ENCODE measurements at places on chromosomes 6 and 20.
A peak's percentile ranks its signal among the peaks of the same experiment; 100 is the strongest.

- DNase-seq: no peak
Observed at GRCh38 chr6:159490298-159490937, 202.6 kb downstream of the SOD2 start.

DNA sequence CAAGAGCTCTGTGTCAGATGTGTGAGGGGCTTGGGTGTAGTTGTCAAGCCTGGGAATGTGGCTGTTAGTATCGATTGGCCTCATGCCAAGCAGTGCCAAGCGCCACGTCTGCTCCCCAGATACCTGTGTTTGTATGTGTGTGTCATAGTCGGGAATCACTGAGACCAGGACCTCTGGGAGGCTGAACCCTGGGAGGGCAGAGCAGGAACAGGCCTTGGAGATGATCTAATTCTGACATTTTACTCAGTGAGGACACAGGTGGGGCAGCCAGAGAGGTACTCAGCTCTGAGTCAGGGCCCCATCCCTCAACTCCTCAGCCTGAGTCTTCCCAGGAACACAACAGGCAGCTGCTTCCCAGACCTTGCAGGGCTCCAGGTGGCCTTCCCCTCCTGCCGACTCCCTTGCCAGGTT is 51.2 kb upstream of the FANCE start:
- DNase-seq: no peak

- no peak for DNase-seq
Observed at GRCh38 chr6:162638931-162639574, 88.5 kb downstream of the PRKN start.

- no peak for DNase-seq
Observed at GRCh38 chr6:73797861-73798260, 101.9 kb downstream of the CD109 start.

DNA sequence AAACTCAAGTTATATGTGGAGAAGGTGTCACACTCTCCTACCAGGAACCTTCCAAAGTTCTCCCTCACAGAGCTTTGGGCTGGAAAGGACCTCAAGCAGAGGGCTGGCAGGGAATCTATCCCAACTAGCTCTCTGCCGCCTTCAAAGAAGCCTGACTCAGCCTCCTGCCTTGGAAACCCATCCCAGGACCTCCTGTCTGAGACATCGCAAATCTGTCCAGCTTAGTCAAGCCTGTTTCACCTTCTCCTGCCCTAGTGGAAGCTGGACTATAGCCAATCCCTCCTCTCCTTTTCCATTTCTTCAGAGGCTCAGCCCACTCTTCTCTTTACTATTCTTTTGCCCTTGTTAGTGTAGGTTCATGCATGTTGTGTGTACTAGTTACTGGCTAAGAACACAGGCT is 48.2 kb upstream of the FOXP4 start:
- DNase-seq: no peak

GRCh38 chr20:36646678-36647077 is 682 bp upstream of the SLA2 start:
- no peak for DNase-seq

GRCh38 chr6:44221961-44222335 is 1.4 kb upstream of the SLC29A1 start:
- DNase-seq: no peak

GRCh38 chr6:78607189-78607588 is 260.2 kb upstream of the IRAK1BP1 start:
- DNase-seq: peak; percentile 63

DNA sequence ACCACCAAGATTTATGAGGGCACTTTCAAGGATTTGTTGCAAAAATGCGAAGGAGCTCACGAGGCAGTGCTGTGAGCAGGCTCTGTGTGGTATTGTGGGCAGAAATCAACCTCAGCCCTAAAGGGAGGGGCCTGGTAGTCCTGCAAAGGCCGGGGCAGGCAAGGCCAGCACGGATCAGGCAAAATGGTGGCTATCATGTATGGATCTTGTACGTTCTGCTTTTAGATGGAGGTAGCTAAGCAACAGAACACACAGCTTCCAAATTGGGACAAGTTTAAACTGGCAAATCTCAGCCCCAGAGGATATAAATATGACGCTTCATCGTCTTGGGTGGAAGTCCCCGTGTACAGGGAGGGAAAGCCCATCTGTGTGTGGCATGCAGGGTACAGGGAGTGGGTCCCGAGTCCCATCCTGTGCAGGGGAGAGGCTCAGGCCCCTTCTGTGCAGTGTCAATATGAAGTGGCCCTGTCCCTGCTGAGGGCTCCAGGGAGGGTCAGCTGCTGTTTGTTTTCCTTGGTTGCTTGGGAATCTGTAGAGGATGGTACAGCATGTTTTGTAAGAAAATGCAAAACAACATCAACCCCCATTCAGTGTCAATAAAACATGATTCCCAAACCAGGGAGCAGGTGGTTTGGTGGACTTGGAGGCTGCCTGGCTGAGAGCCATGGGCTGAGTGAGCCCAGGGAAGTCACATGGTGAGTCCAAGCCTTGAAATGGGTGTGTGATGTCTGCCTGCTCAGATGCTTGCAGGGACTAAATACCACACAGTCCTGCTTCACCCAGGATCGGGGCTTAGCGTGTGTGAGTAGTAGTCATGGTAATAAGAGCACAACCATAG is 113.0 kb downstream of the SYCP2 start:
- no peak for DNase-seq

DNA sequence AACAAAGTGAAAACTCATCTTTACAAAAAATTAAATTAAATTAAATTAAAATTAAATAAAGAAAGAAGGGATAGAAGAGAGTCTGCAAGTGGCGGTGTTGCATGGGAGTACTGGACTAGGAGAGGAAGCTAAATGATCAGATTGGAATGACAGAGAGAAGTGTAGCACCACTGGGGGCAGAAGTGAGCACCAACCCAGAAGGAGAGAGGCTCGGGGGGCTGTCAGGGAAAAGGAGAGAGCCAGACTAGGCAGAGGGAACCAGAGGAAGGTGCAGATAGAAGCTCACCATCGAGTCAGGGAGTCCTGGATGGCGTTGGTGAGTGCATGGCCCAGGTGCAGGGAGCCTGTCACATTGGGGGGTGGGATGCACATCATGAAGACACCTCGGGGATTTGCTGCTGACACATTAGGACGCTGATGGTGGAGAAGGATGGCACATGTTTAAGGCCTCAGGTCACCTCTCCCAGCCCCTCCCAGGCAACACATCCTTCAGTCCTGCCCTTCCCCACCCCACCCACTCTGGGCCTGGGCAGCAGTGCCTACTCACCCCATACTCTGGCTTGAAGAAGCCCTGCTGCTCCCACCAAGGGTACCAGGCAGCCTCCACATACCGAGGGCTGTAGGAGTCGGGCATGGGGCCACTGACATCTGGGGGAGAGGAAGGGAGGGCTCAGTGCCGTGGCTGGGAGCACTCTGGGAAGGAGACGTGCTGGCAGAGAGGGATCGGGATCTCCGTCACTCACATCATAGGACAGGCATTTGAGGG is 4.0 kb downstream of the VARS1 start:
- peak; percentile 37 for DNase-seq

DNA sequence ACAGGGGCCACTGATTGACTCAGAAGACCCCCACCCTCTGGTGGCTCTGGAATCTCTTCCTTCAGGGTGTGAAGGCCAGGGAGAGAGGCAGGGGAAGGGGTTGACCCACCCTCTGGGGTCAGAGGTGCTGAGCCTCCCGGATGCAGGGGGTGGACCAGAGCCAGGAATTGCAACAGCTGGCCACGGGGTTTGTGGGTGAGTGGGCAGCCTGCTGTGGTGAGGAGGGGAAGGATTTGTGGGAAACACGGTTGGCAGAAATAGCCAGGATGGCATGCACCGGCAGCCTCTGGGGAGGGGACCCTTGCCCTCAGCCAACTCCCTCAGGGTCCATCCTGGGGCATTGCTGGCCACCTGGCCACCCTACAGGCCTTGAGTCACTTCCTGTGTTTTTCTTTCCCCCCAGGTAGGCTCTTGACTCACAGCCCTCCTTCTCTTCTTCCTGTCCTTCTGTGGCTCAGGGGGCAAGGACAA is 92.8 kb downstream of the MRPL14 start:
- DNase-seq: no peak

DNA sequence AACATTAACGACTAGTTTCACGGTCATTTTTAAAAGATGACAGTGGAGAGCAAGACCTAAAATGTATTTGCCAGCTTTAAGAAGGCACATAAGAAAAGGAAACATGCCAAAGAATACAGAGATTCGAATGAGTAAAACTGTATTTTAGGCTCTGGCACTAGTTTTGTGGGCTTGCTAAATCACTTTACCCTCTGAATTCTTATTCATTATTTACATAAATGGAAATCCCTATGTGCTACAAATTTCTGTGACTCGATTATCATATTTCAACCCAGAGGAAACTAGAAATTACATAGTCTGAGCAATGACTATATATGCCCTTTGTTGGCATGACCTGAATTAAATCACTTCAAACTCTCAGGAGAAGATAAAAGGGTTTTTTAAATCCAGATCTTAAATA is 441.7 kb upstream of the RNF217 start:
- no peak for DNase-seq

DNA sequence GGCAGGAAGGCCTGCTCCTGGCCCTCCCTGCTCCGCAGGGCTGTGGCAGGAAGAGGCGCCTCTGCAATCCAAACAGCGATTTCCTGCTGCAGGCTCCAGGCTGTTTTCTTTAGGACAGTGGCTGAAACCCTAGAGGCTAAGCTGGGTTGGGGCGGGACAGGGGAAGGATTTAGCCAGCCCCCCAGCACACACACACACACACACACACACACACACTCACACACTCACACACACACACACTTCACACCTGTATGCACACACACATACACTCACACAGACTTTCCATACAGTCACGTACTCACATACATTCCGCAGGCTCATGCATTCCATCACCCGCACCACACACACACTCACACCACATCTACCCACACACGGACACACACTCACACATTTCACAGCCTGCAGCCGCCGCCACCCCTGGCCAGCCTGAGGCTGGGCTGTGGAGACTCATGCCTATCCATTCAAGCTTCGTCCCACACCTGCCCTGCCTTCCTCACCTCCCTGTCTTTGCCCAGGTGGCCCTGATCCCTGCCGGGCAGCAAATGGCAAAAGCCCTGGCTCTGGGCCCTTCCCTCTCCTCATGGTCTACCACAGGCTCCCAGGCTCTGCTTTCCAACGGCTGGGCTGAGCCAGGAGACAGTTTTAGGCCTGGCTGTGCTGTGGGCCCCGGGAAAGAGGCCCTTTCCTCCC is 17.9 kb downstream of the MDFI start:
- DNase-seq: no peak

DNA sequence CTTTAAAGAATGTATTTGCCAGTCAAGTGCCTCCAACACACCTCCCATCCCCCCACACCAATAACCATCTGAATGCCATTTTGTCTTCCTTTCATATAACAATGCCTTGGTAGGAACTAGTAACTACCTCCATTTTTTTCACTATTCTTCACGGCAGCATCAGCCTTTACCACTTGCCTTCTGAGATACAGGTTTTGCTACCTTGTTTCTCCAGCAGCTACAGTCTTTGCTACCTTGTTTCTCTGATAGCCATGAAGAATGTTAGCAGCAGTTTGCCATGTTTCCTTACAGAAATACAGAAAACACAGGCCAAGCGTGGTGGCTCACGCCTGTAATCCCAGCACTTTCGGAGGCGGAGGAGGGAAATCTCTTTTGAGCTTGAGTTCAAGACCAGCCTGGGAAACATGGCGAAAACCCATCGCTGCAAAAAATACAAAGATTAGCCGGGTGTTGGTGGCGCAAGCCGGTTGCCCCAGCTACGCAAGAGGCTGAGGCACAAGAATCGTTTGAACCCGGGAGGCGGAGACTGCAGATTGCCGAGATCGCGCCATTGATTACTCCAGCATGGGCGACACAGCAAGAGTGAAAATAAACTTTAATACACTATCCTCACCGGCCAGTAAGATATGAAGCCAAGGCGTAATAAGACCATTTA is 100.9 kb downstream of the HFE start:
- DNase-seq: no peak

DNA sequence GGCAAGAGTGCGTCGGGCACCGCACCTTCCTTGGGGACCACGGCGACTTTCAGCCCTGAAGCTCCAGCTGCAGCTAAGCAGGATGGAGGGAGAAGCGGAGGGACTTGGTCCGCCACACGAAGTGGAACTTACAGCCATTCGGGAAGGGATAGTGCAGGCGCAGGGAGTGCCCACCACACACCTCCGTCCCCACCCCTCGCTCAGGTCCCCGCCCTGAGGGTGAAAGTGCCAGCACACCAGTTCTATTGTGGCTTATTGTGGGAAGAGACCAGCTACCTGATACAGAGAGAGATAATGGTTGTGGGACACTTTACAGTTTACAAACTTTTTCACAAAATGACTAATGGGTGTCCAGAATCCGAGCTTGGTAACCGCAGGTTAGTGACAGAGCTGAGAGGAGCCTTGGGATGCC is 76.1 kb downstream of the IRF4 start:
- DNase-seq: no peak

- DNase-seq: no peak
Observed at GRCh38 chr20:1085492-1086276, 32.7 kb upstream of the PSMF1 start.

- DNase-seq: no peak
Observed at GRCh38 chr20:57672953-57673575, 36.8 kb downstream of the PMEPA1 start.

GRCh38 chr20:4684837-4685413 is 36.8 kb upstream of the PRND start:
- no peak for DNase-seq

DNA sequence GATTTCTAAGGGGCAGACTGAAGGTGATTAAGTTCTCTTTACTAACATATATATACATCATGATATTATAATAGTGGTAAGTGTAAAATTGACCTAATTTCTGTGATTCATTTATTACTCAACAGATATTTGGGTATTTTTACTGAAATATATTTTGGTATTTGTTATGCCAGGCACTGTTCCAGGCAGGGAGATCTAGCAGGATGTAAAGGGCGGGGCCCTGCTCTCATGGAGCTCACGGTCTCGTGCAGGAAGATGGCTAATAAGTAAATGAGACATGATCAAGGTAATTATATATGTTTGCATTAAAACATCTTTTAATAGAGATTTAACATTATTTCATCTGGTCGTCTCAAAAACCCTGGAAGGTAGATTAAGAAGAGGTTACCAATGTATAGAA is 27.7 kb downstream of the FAM50B start:
- DNase-seq: no peak

GRCh38 chr20:61937146-61937962 is 128.3 kb downstream of the TAF4 start:
- no peak for DNase-seq

GRCh38 chr20:52500157-52500556 is 308.6 kb upstream of the ZFP64 start:
- DNase-seq: no peak

GRCh38 chr20:4151991-4152695 is 136.8 kb upstream of the RNF24 start:
- DNase-seq: no peak

Measured in kidney capillary endothelial cell (primary cell).